ENCODE measurements at places on chromosomes 11 and 22.

DNA sequence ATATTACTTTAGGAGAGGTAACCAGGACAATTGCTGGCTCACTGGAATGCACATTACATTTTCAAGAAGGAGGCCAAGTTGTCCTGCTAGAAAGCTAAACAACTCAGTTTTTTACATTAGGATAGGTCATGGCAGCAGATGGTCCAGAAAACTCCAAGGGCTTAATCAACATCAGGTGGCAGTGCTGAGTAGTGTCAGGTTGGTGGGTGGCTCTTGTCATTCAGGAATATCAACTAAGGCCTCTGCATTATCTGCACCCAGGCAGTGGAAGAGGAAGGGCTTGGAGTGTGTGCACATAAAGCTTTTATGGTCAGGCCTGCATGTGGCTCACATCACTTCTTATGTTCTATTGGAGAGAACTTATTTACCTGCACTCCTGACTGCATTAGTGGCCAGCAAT lies 32.2 kb upstream of the OR4B1 start:
- no peak for DNase-seq

GRCh38 chr22:29727131-29727523 lies 7.3 kb downstream of the CABP7 start:
- DNase-seq = no peak

GRCh38 chr22:23534201-23534850 lies 45.8 kb downstream of the IGLL1 start:
- DNase-seq = no peak

DNA sequence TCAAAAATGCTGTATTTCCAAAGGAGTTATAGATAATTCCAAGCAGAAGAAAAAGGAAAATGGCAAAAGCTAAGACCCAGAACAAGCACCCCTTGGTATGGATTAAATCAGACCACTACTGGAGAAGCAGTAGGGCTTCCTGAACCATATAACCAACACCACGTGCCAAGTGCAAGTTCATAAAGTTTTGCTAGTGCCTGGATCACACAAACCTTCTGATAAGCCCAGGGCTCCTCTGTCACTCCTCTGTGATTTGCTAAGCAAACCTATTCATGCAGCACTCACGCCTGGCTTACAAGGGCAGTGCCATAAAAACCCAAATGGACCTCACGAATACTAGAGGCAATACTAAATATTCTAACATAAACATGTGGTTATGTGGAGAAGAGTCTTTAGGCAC lies 13.3 kb downstream of the LARGE1 start:
- DNase-seq = no peak

DNA sequence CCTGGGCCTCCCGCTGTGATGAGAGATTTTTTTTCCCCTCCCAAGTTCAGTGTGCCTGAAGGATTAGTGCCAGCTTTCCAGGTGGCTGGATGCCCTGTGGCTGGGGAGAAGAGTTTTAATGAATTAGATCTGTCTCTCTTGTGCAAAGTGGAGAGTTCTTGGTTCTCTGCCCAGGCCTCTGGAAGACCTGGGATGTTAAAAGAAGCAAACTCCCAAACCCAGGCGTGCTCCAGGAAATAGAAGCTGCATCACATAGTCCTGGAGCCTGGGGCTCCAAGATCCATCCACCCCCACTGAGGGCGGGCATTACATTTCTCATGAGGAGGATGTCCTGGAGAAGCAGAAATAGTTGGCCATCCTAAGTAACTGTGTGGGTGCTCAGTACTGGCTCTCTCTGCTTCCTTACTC lies 30.6 kb downstream of the SDHAF2 start:
- no peak for DNase-seq

DNA sequence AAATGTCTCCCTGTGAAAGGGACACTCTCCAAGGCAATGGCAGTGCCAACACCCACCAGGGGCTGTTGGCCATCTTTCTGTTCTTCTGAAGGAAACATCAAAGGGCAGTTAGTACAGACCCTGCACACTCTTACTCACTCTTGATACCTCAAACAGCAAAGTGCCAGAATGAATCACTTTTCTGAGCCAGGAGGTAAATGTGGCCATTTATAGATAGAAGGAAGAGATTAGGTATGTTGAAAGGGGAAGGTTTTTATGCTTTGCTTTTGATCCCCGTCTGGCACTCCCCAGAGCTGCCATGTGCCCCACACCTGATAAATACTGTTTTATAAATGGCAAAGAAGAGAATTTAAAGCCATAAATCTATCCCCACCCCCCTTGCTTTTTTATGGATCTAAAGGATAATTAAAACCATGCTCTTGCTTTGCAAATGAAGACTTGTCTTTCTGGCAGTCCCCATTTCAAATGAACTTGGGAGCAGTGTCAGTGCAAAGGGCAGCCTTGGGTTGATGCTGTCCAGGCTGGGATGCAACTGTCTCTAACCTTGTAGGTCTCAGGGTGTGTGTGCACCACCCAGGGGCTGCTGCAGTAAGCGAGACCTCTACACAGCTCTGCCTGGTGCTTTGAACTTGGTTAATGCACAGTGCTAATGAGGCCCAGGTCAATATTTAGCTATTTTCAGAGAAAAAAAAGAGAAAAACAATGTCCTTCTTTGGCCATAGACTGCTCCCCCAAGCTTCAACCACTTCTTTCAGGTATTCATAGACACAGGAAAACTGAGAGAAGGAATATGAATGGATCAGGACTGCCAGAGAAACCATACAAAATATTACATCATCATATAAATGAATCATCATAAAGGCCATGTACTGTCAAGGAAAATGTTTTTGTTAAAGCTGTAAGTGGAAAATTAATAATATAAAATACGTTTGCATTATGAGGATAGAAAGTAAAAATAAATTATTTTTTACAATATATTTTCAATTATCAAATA lies 207.5 kb downstream of the ETS1 start:
- no peak for DNase-seq

Data from CD4-positive, alpha-beta T cell treated with Interleukin-15 for 1 hour (primary cell).